Stimulated activated CD8-positive, alpha-beta memory T cell treated with anti-CD3 and anti-CD28 coated beads, Interleukin-15, amount 100 ng/mL, for 24 hours (primary cell): ENCODE measurements at places on chromosomes 11 and 22.

DNA sequence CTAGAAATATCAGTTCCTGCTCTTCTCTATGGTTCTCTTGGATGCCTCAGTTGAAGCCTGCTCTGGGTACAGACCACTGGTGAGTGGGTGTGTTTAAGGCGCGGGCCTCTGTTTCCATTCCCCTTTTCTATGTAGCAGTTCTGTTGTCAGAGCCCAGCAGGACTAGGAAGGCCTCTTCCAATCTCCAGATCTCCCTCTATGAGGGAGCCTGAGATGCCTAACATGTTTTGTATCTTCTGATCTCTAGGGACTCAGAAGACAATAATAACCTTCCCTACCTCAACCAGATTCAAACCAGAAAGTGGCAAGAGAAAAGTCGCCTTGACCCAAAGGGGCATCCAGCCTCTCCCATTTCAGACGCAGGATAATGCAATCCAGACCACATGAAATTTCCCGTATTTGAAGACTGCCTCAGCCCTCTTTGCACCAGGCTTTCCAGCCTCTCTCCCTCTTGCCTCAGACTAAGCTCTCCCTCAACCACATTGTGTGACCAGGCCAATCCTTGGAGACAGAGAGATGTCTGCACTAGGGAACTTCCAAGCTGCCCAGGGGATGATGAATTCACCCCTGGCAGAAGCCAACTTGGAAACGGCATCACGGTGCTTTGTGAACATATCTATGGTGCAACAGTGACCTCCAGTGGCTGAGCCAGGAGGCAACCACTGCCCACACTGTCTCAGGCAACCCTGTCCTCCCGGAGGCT, 150.1 kb upstream of the UBASH3B start:
- DNase-seq, result peak; percentile 9

- no peak for DNase-seq
These were observed 6.7 kb downstream of the ASCC2 start for GRCh38 chr22:29831186-29831921.

DNA sequence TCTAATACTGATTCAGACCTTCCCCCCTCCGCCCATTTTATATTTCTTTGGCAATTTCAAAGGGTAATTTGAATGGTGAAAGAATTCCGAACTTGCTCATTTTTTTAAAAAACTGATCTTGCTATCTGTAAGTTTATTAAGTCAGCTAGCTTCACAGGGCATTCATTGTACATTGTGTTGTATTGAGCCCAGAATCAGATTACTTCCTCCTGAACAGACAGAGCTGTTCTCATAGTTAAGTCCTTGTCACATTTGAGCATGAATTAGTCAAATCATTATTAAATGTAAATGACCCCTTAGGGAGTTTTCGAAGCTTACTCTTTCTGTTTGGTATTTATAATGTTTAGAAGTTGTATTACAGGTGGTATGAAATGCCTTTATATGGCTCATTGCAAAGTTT, 34.4 kb downstream of the CYP2R1 start:
- no peak for DNase-seq

DNA sequence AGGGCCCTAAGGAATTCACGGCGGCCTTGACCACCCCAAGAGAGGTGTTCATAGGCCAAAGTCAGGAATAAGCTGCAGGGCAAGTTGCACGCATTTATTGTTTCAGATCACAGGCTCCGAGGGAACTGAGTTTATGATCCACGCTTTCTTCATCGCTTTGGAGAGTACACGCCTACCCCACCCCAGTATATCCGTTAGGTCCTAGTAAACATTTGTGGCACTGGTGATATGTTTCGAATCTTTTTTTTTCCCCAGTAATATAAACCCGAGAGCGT, 805 bp downstream of the GANAB start:
- no peak for DNase-seq

DNA sequence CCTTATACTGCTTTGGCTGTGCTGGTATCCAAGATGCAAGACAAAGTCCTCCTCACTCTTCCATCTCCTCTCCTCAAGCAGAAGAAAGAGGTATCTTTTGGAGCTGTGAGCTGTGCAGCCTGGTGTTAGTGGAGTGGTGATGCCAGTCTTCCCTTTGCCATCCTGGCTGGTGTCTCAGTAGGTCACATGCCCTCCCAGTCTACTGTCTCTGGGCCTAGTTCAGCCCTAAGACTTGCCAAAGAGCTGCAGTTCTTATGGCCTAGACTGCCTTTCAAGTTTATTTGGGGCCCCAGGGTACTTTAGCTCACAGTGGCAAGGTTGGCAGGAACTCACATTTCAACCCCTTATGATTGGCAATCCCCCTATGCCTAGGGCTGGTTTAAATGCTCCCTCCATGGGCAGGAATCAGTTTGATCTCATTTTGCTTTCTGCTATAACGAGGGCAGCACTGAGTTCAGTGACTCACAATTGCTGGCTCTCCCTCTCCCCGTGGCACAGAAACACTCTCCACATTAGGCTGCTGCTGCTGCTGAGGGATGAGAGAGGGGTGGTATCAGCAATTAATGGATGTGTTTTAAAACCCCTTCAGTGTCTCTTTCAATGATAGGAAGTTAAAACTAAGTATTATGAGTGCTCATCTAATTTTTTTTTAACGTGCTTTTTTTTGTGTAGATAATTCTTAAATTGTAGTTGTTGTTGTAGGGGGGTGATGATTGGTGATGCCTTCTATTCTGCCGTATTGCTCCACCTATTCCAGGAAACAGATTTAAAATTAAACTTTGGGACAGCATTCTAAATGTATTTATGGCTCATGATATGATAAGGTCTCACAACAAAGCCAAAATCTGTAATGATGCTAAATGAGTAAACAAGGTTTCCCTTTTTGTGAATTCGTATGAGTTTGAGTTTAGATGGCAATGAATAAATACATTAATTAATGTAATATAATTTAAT, 1295.0 kb downstream of the JRKL start:
- no peak for DNase-seq

DNA sequence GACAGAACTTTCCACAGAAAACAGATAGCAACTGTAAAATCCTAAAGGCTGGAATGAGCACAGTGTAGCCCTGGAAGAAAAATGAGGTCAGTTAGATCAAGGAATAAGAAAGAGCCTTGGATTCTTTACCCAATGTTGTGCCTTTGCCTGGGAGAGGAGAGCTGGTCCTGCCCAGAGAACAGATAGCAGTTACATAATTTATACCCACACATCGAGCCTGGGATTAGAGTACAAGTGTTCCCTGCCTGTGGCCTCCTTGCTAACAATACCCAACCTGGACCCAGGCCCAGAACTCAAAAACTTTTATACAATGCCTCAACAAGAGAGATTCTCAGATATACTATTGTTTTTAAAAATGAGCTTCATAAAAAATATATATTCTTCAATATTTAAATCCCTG, 1998.4 kb downstream of the LRRC4C start:
- no peak for DNase-seq

DNA sequence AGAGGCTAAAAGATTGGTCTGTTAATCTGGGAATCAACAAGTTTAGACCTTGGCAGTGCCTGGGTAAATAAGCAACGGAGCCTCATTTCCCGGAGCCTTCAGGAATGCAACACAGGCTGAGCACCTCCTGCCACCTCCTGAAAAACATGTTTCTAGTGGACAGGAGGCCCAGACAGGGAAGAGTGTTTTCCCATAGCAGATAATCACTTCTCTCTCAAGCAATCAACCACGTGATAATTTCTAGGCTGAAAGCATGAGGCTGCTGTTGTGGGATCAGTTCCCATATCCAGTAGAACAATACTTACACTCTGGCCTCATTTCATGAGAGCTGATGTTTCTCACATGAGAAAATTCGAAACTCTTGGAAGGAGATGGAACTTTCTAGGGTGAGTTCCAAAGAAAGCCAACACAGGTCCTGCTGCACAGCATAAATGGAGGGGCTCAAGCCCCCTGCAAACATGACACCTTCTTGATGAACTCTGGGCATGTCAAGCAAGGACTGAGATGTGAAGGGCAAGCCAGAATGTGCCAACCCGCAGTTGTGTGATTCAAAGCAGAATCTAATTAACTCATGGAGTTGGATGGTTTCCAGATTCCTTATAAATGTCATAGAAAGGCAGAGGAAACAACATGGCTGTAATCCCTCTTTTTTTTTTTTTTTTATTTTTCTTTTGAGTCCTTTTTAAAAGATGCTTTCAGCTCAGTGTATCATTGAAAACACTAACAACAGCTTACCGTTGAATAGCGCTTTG, 228.5 kb upstream of the SESN3 start:
- no peak for DNase-seq

GRCh38 chr11:104968355-104968855, at the start of gene CASP4:
Gene CASP4 (minus strand): TSS chr11:104968574. CDS start chr11:104968525, 49 bp downstream.
- no peak for DNase-seq

GRCh38 chr11:70104419-70104818, 26.3 kb downstream of the ANO1 start:
- no peak for DNase-seq

- no peak for DNase-seq
These were observed 48.2 kb downstream of the ELFN2 start for GRCh38 chr22:37379085-37379484.

- DNase-seq, result no peak
These were observed 6.1 kb upstream of the P2RY6 start for GRCh38 chr11:73265853-73266645.

DNA sequence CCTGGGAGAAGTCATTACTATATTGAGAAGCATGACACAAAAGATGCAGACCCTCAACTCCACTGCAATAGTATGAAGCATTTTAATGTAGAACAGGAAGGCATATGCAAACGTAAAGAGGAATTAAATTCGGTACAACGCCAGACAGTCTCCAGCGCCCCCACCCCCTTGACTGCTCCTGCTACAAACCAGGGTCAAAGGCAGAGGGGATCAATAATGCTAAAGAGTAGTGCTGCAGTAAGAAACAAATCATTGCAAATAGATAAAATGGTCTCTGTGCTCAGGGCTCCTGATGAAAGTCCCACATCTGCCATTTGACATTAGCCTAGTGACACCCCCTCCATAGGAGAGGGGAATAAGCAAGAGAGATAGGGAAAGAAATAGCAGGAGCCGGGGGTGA, 164.9 kb upstream of the BLID start:
- DNase-seq, result no peak

DNA sequence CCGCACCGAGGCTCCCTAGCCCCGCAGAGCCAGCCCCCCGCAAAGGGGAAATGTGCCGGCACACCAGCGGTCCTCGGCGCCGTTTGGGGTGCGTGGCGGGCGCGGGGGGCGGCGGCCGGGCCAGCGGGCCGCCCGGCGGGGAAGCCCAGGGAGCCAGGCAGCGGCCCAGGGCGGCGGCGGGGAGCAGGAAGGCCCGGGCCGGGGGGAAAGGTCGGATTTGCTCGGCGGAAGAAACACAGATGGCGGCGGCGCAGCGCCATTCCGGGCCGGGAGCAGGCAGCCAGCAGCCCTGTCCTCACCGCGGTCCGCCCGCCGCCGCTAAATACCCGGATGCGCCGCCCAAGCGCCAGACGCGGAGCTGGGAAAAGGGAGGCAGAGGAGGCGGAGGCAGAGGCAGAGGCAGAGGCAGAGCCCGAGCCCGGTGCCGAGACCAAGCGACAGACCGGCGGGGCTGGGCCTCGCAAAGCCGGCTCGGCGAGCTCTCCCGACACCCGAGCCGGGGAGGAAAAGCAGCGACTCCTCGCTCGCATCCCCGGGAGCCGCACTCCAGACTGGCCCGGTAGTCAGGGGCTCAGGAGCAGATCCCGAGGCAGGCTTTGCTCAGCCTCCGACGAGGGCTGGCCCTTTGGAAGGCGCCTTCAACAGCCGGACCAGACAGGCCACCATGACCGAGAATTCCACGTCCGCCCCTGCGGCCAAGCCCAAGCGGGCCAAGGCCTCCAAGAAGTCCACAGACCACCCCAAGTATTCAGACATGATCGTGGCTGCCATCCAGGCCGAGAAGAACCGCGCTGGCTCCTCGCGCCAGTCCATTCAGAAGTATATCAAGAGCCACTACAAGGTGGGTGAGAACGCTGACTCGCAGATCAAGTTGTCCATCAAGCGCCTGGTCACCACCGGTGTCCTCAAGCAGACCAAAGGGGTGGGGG, 2.6 kb upstream of the GCAT start:
- DNase-seq, result peak; percentile 51

DNA sequence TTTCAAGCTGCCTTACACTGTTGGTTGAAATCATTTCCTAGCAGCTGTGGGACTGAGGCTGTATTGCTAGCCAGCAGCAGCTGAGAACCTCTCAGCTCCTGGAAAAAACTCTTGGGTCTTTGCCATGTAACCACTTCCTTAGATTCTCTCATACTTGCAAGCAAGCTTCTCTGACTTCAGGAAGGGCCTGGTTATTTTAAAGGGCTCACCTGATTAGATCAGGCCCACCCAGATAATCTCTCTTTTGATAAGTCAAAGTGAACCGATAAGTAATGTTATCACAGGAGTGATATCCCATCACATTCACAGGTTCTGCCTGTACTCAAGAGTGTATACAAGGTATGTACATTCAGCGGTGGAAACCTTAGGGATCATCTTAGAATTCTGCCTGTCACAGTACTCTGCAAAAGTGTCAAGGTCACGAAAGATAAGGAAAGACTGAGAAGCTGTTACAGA, 7.4 kb upstream of the CLPB start:
- no peak for DNase-seq

DNA sequence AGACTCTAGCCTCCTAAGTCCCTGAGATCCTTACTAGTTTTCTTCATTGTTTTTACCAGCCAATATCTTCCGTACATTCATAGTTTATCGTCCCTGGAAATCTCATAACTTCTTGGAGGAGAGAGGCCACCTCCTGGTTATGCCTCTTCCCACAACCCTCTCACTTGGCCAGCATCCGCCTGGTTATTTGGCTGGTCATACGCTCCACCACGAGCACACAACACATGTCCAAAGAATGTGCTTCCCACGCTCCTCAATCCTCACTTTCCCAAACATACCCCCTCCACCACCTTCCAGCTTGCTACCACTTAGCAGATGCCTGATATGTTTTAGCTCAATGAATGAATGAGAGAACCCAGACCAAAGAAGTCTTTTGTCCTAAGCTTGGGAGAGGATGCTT, 83.5 kb upstream of the EIF3D start:
- DNase-seq, result no peak

- no peak for DNase-seq
These were observed 214.2 kb upstream of the ZBED5 start for GRCh38 chr11:11072067-11072466.

DNA sequence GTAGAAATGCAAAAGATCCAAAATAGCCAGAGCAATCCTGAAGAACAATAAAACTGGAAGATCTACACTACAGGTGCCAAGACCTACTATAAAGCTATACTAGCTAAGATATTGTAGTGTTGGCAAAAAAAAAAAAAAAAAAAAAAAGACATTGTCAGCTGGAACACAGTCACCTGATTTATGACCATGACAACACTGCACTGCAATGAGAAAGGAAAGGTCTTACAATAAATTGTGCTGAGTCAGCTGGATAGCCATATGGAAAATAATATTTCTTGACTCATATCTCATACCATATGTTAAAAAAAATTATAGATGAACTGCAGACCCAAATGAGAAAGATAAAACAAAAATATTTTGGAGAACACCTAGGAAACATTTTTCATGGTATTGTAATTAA, 3.1 kb upstream of the PANX3 start:
- no peak for DNase-seq

- DNase-seq, result no peak
These were observed 57.8 kb downstream of the PISD start for GRCh38 chr22:31604137-31604705.

GRCh38 chr22:25494774-25495173, 69.7 kb upstream of the GRK3 start:
- DNase-seq, result no peak

- no peak for DNase-seq
These were observed 4.8 kb upstream of the CD248 start for GRCh38 chr11:66321606-66322005.
